ENCODE measurements at places on chromosomes 5 and 9. TPM values are rescaled to one million over a fixed set of nuclear protein-coding genes. Genes with fewer than 3 reads are reported as not detected.
A peak's percentile ranks its signal among the peaks of the same experiment; 100 is the strongest.

SPATA31E1 gene
- not detected for polyA plus RNA-seq

APBA1 gene
- 0.95 TPM for polyA plus RNA-seq

EPB41L4B gene
- 10.4 TPM for polyA plus RNA-seq

PCDHB6 gene
- polyA plus RNA-seq = 0.24 TPM

PCDH1 gene
- 45.1 TPM for polyA plus RNA-seq

GRXCR2 gene
- not detected for polyA plus RNA-seq

DNA sequence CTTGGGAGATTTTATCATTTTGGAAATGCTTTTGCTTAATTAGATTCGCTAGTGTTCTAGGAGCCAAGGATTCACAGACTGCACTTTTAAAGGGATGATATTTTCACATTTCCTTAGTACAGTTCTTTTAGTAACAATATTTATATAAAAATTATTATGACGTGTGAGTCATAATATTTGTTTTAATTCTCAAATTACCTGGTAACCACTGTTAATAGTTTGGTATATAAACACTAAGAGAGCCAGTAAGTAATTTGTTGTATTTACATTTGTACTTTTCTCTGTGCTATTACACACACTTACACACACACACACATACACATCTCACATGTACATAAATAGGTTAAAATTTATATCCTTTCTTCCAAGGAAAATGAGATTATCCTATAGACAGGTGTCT lies 58.8 kb upstream of the RAD23B start:
- no peak for DNase-seq

DNA sequence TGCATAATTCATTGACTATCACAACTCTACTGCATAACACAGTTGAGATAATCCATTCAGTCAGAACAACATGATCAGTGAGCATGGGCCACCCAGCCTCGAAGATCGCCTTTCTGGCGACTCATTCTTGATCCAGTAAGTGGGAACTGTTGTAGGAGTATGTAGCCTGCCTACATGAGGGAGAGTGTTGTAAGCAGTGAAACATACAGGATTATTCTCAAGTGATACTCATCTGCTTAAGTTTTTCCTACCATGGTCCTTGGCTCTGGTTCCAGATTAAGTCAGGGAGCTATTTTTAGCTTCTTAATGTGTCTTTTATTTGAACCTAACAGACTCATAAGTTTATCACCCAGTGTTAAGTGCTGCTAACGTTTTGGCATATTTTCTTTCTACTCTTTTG lies 44.0 kb downstream of the TNPO1 start:
- no peak for DNase-seq

DNA sequence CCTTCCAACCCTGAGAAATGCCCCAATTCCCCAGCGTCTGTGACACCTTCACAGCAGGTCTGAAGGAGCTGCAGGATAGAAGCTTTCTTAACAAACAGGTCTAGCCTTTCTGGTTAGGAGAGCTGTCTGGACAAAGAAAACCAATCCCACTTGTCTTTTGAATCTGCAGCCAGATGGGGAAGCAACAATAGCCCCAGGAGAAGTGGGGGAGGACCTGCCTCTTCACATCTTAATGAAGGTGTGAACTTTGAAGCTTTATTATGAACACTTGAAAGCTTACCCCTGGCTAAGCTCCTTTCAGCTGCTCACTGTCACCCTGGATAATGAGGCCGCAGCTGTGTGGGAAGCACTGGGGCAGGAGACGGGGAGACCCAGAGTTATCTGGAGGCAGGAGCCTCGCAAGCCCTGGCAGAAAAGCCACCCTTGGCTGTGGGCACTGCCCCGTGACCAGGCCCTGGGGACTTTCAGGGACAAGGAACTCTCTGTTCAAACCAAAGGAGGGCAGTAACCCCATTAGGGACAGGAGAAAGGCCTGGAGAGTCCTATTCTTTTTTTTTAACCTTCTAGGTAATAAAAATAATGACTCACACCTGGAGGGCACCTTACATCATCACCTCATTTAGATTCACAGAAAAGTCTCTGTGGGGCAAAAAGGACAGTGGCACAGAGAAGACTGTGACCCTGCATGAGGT lies 151.8 kb upstream of the RAD23B start:
- no peak for DNase-seq

DNA sequence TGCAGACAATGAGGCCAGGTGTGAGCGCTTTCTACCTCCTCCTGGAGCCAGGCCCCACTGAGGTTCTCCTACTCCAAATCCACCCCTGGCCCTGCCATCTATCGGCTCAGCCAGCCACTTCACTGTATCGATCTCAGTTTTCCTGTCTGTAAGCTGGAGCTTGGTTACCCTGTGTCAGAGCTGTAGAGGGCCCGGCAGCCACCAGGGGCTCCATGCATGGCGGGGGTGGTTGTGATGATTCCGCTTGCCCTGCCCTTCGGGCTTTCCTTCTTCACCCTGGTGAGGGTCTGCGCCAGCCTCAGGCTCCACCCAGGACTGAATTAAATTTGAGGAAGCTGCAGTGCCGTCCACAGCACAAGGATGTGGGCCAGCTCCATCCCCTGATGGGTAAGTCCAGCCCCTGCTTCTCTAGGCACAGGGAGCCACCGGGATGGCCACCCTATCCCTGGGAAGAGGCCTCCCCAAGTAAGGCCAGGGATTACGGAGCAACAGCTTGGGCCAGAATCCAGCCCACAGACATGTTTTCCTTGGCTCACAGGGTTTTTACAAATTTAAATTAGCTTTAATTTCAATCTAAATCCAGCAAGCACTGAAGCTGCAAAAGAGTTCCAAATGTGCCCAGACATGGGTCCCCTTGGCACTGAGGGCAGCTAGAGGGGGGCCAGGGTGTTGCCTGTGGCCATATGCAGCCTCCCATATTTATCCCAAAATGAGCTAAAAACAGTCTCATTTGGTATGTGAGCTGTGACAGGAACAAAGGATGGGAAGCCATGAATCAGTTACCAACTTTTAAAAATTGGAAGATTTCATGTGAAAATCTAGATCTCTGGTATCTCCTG lies 89.1 kb upstream of the FBXW11 start:
- no peak for DNase-seq

- DNase-seq = no peak
Observed at GRCh38 chr9:129570450-129571297, 50.2 kb downstream of the C9orf50 start.

- DNase-seq = peak; percentile 63
Observed at GRCh38 chr5:97067296-97067850, 75.0 kb downstream of the LIX1 start.

All from lung (tissue), 17 donors.